Activated T-cell treated with anti-CD3 and anti-CD28 coated beads for 48 hours (primary cell): ENCODE measurements at places on chromosomes 3 and 15.

GRCh38 chr3:10973046-10973595, 19.4 kb upstream of the SLC6A1 start:
- no peak for DNase-seq

DNA sequence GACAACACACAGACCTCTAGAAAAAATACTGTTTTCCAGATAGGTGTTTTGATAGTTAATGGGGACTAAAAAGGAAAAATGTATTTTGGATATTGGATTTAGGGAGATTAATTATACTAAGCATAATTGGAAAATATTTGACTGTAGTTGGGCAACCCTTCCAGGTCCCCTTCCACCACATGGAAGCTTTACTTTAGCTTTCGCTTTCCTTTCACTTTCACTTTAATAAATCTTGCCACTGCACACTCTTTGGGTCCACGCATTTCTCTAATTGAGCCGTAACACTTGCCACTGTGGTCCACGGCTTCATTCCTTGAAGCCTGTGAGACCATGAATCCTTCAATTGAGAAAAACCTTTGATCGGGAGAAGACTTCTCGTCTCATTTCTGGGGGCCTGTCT, 15.5 kb downstream of the GLDN start:
- no peak for DNase-seq

- no peak for DNase-seq
Measured at GRCh38 chr3:150443331-150443741, 35.2 kb downstream of the TSC22D2 start.

- no peak for DNase-seq
Measured at GRCh38 chr15:61186905-61187741, 42.0 kb downstream of the RORA start.

GRCh38 chr3:132981719-132982118, 56.5 kb upstream of the TMEM108 start:
- DNase-seq, result no peak

DNA sequence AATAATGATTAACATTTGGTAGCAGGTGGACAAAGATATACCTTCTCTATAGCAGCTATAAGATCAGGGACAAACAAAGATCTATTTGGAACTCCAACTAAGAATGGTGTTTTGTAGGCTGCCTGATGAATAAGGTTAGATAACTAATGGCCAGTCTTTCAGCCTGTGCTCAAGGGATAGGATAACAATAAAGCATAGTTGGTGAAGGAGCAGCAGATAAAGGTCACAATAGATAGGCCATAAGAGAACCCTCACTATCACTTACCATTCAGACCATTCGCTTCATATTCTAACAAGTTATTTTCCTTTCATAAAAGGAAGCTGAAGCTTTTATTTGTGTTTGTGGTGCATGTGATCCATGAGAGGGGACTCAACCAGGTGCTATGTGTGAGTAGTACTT, 19.8 kb downstream of the EPM2AIP1 start:
- DNase-seq, result no peak

DNA sequence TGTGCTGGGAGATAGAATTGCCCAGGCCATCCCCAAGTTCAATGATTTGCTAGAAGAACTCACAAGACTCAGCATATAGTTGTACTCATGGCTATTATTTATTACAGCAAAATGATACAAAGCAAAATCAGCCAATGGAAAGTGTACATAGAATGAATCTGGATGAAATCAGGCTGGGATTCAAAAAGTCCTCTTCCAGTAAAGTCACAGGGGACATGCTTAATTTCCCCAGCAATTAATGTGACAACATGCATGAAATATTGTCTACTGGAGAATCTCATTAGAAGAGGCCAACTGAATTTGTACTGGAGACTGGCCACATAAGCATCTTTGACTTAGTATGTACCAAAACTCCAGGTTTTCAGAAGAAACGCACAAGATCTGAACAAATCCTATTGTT, 1043.1 kb downstream of the NAALADL2 start:
- DNase-seq, result no peak

GRCh38 chr3:43786526-43787305, 96.0 kb downstream of the ABHD5 start:
- DNase-seq, result no peak

- no peak for DNase-seq
Measured at GRCh38 chr3:6680119-6680806, 180.7 kb upstream of the GRM7 start.

- no peak for DNase-seq
Measured at GRCh38 chr3:79467721-79468120, 300.1 kb downstream of the ROBO1 start.

GRCh38 chr15:71114066-71114680, 1.1 kb upstream of the THSD4 start:
- DNase-seq, result no peak

DNA sequence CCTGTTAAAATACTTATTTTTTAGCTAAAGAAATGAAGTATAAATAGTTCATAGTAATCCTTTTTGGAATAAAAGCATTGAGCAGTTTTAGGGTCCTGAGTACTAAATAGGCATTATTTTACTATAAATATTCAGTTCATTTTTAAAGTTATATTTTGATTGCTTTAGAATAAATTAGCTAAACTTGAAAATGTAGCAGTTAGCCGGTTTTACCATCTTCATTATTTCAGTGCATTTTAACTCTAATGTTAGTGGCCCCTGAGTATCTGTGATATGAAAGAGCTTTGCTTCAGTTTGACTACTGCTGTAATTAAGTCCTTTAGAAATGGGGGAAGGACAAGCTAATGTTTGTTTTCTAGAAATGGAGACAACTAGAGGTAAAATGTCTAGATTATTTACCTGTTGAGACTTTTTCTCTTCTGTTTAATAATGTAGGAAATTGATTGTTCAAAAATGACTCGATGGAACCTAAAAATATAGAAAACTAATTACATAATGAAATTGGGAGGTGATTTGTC, 3.6 kb downstream of the SMC4 start:
- DNase-seq, result no peak

DNA sequence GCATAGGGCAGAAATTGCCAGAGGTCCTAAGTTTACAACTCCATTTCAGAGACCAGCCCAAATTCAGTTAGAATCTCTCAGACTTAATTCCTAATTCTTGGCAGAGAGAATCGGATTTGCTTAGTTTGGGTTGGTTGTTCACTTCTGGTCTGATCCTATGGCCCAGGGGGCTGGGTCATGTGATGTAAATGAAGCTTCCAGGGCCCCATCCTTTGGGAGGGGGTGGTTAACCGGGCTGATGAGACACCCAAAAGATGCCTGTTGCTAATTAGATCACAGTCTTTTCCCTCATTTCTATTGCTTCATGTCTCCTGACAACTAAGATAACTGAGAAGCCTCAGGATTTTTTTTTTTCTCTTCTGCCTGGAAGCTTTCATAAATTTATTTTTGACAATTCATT, 11.1 kb upstream of the ZNF620 start:
- no peak for DNase-seq

DNA sequence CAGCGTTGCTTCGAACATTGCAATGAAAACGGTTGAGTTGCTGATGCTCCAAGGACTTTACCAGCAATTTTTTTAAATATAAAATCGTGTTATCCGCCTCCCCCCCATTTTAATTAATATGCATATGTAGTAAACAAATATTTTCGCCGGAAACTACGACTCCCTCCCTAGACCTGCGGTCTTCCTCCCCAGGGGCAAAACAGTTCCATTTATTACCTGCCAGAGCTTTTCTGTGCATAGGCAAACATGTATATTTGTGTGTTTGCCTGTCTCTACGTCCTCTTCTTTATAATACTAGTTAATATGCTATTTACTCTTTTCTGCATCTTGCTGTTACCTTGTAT, 593 bp upstream of the RSL24D1 start:
- DNase-seq, result no peak

DNA sequence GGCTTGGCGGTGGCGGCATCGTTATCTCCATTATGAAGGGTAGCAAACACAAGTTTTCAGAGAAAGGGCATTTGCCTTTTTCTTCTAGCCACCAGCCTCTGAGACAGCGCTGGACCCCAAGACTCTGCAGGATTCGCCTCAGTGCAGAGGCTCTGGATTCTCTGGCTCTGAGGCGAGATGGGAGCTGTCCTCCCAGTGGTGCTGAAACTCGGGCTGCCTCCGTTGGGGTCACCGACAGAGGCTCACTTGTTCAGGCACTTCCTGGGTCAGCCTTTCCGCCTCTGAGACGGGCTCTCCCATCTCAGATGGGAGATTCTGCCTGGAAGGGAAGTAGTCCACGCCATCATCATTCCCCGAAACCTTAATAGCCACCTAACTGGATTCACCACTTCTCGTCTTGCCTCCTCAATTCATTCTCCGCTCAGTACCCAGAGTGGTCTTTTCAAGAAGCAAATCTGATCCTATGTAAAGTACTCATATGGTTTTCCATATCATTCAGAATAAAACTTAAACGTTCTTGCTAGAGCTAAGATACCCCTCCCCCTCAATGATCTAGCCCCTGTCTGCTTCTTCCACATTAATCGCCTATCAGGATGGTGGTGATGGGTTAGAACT, 76.9 kb downstream of the RHCG start:
- no peak for DNase-seq

DNA sequence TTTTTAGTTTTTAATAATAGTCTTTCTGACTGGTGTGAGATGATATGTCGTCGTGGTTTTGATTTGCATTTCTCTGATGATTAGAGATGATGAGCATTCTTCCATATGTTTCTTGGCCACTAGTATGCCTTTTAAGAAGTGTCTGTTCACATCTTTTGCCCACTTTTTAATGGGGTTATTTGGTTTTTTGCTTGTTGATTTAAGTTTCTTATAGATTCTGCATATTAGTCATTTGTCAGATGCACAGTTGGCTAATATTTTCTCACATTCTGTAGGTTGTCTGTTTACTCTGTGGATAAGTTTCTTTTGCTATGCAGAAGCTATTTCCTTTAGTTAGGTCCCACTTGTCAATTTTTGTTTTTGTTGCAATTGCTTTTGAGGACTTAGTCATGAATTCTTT, 185.4 kb downstream of the SUCNR1 start:
- no peak for DNase-seq

DNA sequence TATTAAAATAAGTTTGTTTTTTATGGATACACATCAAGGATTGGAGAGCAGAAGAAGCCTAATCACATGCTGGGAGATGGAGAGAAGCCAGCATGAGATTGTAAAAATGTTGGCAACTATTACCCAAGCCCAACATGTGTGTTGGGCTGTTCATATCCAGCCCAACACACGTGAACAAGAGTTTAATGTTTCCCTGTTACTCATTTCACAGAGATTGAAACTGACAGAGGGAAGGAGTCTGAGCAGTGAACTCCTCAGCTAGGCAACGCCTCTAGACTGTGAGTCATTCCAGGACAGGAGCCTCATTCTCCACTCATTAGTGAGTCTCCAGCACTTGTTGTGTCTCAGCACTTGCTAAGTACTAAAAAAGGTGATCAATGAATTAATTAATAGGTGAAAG, 43.2 kb upstream of the CMSS1 start:
- no peak for DNase-seq

DNA sequence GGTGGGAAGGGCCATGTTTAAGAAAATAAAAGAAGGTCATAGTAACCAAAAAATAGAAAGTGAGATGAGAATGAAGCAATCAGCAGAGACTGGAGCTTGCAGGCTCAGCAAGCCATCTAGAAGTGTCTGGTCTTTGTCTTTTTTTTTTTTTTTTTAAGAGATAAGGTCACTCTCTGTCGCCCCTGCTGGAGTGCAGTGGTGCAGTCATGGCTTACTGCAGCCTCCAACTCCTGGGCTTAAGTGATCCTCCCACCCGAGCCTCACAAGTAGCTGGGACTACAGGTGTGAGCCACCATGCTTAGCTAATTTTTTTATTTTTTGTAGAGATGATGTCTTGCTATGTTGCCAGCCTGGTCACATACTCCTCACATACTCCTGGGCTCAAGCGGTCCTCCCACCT, 36.2 kb downstream of the GXYLT2 start:
- no peak for DNase-seq

DNA sequence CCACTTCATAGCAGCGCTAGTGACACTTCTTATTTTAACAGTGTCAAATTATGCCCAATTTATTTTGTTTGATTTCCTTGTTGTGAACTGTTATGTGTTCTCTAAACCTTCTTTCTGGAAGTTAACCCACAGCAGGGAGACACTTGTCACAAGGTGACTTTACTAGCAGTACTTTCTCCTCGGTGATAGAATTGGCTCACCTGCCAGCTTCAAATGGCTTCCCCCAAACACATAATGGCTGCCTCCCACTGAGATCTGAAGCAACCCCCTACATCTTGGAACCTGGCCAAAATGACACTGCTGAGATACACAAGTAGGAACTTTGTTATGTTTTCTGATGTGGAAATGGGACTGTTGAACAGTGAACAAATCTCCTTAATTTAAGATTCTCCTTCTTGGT, 238.8 kb upstream of the DPH6 start:
- no peak for DNase-seq

DNA sequence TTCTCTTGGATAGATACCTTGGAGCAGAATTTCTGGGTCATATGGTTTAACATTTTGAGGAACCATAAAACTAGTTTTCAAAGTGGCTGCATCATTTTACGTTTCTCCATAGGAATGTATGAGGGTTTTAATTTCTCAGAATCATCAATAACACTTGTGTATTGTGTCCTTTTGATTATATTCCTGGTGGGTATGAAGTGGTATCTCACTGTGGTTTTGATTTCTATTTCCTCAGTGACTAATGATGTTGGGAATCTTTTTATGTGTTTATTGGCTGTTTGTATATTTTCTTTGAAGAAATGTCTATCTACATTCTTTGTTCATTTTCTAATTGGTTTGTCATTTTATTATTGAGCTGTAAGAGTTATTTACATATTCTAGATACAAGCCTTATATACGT, 28.8 kb downstream of the CDIN1 start:
- DNase-seq, result no peak

DNA sequence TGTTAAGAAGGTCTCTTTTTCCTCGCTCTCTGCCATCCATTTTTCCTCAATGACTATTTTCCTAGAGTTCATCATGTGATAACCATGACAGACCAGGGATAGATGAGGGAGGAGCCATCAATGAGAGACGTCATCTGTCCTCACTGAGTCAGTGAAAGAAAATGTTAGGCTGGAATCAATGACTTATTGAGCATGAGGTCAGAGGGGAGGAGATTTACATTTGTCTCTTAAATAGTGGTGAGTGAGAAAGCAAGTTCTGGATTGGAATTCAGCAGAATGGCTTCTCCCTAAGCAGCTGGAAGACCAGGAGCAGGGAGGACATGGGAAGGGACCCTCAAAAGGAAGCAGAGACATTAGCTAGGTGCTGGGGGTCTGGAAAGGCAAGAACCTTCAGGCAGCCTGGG, 28.2 kb upstream of the USP3 start:
- DNase-seq, result no peak

- DNase-seq, result no peak
Measured at GRCh38 chr3:45398178-45398577, 9.8 kb downstream of the LARS2 start.
